ENCODE measurements at places on chromosomes 12 and 14. TPM values are rescaled to one million over a fixed set of nuclear protein-coding genes. Genes with fewer than 3 reads are reported as not detected.

- no peaks in the 10 kb centered on the region for H3K27me3 ChIP-seq
- H3K27ac ChIP-seq = no peak overlapping the region
- peaks cover 11% of the 10 kb centered on the region for H3K4me1 ChIP-seq
- H3K4me3 ChIP-seq = no peak overlapping the region
- H3K36me3 ChIP-seq = peaks cover 38% of the 10 kb centered on the region
Measured at GRCh38 chr12:6818222-6818621, 3.4 kb upstream of the GPR162 start.

- no peak overlapping the region for H3K4me3 ChIP-seq
- peaks cover 18% of the 10 kb centered on the region for H3K4me1 ChIP-seq
- H3K27me3 ChIP-seq = no peaks in the 10 kb centered on the region
- DNase-seq = no peak
- no peaks in the 10 kb centered on the region for H3K36me3 ChIP-seq
Measured at GRCh38 chr14:94387051-94388026, 1.1 kb downstream of the SERPINA1 start.

DNA sequence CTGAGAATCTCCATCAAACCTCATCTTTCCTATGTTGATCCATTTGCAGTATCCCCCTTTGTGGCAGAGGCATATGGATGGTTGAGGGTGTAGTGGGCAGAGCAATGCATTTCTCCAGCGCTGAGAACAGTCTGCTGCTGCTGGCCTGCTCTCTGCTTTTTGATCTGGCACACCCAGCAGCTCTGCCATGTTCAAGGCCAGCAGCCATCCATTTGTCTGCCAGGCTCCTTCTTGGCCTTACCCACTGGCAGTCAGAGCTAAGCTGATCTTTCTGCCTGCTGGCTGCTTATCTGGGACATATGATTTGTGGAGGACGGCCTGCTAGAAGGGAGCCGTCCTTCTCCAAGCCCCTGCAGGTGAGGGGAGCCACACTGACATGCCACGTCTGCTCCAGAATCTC, 17.0 kb downstream of the NPC2 start:
- no peak overlapping the region for H3K27ac ChIP-seq
- DNase-seq = no peak
- H3K4me1 ChIP-seq = no peaks in the 10 kb centered on the region
- no peak overlapping the region for H3K4me3 ChIP-seq
- H3K27me3 ChIP-seq = no peaks in the 10 kb centered on the region

GRCh38 chr12:54858562-54858961, 4.2 kb downstream of the MUCL1 start:
- peaks cover 8% of the 10 kb centered on the region for H3K27me3 ChIP-seq
- DNase-seq = peak; percentile 27
- H3K27ac ChIP-seq = no peak overlapping the region
- no peak overlapping the region for H3K4me3 ChIP-seq
- no peaks in the 10 kb centered on the region for H3K36me3 ChIP-seq

DNA sequence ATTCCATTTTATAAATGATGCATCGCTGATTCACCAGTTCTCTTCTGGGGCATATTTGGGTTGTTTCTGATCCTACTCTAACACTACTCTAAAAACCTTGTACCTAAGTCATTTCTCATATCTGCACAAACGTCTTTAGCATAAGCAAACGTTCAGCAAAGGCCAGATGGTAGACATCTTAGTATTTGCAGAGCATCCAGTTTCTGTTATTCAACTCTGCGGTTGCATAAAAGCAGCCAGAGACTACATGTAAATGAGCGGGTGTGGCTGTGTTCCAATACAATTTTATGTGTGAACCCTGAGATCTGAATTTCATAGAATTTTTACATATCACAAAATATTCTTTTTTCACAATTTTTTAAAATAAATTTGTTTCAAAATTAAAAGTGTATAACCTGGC, 22.8 kb upstream of the MMP17 start:
- no peak overlapping the region for H3K4me3 ChIP-seq
- peaks cover 12% of the 10 kb centered on the region for H3K36me3 ChIP-seq
- H3K27me3 ChIP-seq = no peaks in the 10 kb centered on the region
- no peak for DNase-seq
- H3K4me1 ChIP-seq = no peaks in the 10 kb centered on the region

DNA sequence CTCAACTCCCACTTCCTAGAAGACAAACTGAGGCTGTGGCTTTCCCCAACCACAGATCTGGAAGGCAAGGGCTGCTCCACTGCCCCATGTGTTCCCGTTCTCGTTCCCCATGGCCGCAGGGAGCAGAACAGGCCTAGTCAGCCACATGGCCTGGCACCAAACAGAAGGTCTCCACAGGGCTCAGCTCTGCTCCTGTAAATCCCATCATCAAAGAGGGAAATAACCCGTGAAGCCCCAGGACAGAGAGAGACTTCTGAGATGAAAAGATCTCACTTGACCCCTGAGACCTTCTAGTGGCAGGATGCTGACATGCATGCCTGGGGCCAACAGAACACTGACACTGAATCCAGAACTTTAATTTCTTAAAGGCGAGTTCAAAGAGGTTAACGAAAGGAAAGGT, 68.9 kb downstream of the BCL11B start:
- H3K4me1 ChIP-seq = peaks cover 100% of the 10 kb centered on the region
- H3K27ac ChIP-seq = peak overlapping the region; percentile 91
- H3K4me3 ChIP-seq = peak overlapping the region; percentile 37
- H3K36me3 ChIP-seq = peaks cover 41% of the 10 kb centered on the region
- no peaks in the 10 kb centered on the region for H3K27me3 ChIP-seq

GRCh38 chr14:25911831-25912230, 686.0 kb downstream of the NOVA1 start:
- no peak overlapping the region for H3K27ac ChIP-seq
- H3K4me3 ChIP-seq = no peak overlapping the region
- H3K36me3 ChIP-seq = no peaks in the 10 kb centered on the region

- H3K27ac ChIP-seq = no peak overlapping the region
- no peak for DNase-seq
- H3K36me3 ChIP-seq = peaks cover under 1% of the 10 kb centered on the region
- H3K4me1 ChIP-seq = no peaks in the 10 kb centered on the region
- H3K4me3 ChIP-seq = no peak overlapping the region
Measured at GRCh38 chr14:57008534-57008933, 198.3 kb upstream of the OTX2 start.

GRCh38 chr14:30974628-30975027, 50.8 kb upstream of the AP4S1 start:
- no peaks in the 10 kb centered on the region for H3K36me3 ChIP-seq
- no peaks in the 10 kb centered on the region for H3K27me3 ChIP-seq
- H3K4me3 ChIP-seq = no peak overlapping the region

- DNase-seq = no peak
- H3K27ac ChIP-seq = no peak overlapping the region
- H3K4me1 ChIP-seq = peaks cover 55% of the 10 kb centered on the region
- no peak overlapping the region for H3K4me3 ChIP-seq
Measured at GRCh38 chr14:89397569-89398230, 19.3 kb downstream of the FOXN3 start.

DNA sequence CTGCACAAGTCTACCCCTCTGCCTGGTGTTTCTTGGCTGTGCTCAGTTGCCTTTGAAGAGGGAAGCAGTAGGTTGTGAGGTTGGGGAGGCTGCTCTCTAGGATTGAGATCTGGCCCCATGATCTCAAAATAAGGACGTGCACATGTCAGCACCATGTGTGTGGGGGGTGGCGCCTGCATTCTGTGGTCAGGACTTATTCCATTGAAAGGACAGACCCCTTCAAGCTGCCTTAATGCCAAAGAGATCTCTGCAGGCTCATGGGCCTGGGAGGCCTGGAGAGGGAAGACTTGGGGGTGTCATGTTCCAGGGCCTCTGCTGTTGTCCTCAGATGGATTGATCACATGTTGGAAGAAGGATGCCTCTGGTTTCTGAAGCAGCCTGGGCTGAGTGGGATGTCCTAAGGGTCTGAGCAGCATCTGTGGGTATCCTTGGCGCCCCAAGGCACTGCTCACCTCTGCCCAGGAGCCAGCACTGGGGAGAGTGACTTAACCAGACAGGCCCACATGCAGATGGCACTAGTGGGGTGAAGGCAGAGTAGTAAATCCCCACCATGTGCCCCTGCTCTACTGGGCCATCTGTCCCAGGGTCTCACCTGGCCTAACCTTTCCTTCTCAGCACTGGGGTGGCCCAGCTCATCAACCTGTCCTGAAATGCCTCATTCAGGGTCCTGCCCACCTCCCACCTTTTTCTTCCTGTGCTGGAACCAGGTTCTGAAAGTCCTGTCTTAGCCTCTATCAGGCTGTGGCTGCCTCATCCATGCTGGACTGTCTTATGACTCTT, 118.9 kb downstream of the ADGRD1 start:
- H3K27ac ChIP-seq = no peak overlapping the region
- H3K36me3 ChIP-seq = no peaks in the 10 kb centered on the region
- no peak overlapping the region for H3K4me3 ChIP-seq
- no peaks in the 10 kb centered on the region for H3K4me1 ChIP-seq

DNA sequence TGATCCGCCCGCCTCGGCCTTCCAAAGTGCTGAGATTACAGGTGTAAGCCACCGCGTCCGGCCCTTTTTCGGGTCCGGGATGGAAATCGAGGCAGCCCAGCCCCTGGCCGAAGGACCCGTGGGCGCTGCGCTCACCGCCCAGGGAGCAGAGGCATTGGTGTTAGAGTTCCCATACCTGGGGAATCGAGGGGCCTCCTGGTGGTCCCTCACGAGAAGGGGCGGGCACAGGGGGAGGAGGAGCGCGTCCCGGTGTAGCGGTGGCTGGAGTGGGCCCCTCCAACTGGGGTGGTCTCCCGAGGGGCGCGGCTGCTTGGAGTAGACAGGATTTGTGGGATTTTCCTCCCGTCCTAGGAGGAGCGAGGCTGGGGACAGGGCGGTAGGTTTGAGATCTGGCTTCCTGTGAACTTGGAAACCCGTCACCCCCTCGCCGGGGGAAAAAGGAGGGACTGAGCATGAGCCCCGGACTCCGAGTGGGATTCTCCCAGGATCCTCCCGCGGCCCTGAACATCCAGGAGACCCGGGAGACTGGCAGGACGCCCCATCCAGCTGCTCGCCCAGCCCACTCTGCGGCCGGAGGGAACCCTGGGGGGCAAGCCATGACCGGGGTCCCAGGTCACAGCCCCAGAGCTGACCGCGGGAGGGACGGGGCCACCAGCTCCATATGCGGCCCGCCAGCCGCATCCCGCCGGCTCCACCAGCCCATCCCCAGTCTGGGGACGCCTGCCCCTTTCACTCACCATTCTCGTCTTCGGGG, 70.9 kb downstream of the ASCL4 start:
- no peak for DNase-seq
- H3K36me3 ChIP-seq = no peaks in the 10 kb centered on the region
- peaks cover 37% of the 10 kb centered on the region for H3K27me3 ChIP-seq
- H3K4me1 ChIP-seq = peaks cover 5% of the 10 kb centered on the region

DNA sequence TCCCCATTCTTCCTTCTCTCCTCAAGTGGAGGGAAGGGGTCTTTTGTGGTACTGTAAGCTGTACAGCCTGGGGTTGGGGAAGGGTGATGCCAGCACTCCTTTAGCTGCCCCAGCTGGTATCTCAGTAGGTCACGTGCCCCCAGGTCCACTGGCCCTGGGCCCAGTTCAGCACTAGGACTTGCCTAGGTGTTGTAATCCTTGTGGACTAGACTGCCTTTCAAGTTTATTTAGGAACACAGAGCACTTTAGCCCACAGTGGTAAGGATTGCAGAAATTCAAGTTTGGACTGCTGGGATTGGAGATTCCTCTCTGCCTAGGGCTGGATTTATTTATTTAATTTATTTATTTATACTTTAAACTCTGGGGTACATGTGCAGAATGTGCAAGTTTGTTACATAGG, 569.6 kb downstream of the AACS start:
- H3K27me3 ChIP-seq = no peaks in the 10 kb centered on the region
- no peaks in the 10 kb centered on the region for H3K36me3 ChIP-seq
- DNase-seq = no peak
- no peak overlapping the region for H3K27ac ChIP-seq

- peaks cover 9% of the 10 kb centered on the region for H3K4me1 ChIP-seq
- no peaks in the 10 kb centered on the region for H3K36me3 ChIP-seq
- H3K27me3 ChIP-seq = no peaks in the 10 kb centered on the region
Measured at GRCh38 chr12:1796515-1797010, 23.8 kb upstream of the LRTM2 start.

- H3K4me1 ChIP-seq = peaks cover 21% of the 10 kb centered on the region
- no peaks in the 10 kb centered on the region for H3K36me3 ChIP-seq
Measured at GRCh38 chr14:73240816-73241480, 3.6 kb downstream of the PAPLN start.

DNA sequence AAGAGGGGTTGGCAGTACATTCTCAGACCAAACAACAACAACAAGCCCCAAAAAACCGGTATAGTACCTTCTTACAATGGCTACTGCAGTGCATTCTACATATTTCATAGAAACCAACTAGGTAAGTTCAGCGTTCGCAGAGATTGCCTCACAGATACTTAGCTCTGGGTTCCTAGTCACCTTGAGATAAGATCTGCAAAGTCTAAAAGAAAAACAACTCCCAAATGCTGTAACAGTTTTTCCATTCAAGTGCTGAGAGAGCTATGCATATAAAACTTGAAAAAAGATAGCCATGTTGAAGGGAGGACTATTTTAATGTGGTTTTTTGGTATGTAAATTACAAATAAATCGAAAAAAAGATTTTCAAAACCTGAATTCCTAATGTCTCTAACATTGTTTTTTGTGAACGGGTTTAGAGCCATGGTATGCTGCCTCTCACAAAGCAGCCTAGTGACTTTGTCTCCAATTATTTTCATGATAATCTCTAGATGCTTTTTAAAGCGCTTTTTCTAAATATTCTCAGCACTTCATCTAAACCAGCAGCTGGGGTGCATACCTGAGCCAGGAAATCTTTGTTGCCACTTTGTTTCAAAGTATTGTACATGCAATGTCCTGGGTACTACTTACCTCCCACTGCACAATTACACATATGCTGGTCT, 56.6 kb upstream of the CRACR2A start:
- H3K36me3 ChIP-seq = peaks cover 7% of the 10 kb centered on the region
- no peak overlapping the region for H3K4me3 ChIP-seq
- DNase-seq = no peak
- no peak overlapping the region for H3K27ac ChIP-seq
- no peaks in the 10 kb centered on the region for H3K27me3 ChIP-seq

DNA sequence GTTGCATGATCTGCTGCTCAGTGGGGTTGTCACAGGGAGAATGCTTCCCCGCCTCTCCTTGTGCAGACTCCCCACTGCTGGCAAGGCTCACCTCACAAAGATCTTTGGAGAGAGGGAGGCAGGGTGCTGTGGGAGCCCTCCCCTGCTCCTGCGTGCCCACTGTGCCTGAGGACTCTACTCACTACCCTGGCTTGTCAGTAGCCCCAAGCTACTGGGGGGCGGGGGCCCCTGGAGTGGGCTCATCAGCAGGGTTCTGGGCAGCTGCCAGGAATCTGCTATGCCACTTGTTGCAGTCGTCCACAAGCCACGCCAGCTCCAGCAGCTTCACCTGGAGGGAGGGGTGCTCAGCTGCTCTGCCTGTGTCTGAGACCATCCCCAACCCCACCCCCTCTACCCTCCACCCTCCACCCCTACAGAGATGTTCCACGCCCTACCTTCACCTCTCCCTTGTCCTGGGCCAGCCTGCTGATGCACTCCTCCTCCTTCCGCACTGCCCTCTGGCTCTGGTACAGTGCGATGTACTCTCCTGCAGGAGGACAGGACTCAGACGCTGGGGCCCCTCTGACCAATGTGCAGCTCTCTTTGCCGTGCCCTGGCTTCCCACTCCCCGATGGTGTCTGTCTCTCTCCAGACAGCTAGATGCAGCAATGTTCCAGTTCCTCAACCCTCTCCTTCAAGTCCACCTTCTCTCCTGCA, 14.2 kb upstream of the BLTP3B start:
- no peak overlapping the region for H3K27ac ChIP-seq
- no peak overlapping the region for H3K4me3 ChIP-seq
- H3K27me3 ChIP-seq = no peaks in the 10 kb centered on the region
- no peak for DNase-seq

SLC16A7 gene
- total RNA-seq = 36.6 TPM

ESR2 gene
- total RNA-seq = 0.17 TPM

FOXG1 gene
- total RNA-seq = not detected

SYNDIG1L gene
- total RNA-seq = not detected

C14orf132 gene
- 4.6 TPM for total RNA-seq

PLA2G1B gene
- total RNA-seq = not detected

DGKA gene
- total RNA-seq = 348 TPM

SLC4A8 gene
- total RNA-seq = 1.8 TPM

SOAT2 gene
- 1.1 TPM for total RNA-seq

MGP gene
- total RNA-seq = not detected

CRACR2A gene
- 15.8 TPM for total RNA-seq

KRT74 gene
- total RNA-seq = not detected
